ENCODE measurements at places on chromosomes 7 and 10.

DNA sequence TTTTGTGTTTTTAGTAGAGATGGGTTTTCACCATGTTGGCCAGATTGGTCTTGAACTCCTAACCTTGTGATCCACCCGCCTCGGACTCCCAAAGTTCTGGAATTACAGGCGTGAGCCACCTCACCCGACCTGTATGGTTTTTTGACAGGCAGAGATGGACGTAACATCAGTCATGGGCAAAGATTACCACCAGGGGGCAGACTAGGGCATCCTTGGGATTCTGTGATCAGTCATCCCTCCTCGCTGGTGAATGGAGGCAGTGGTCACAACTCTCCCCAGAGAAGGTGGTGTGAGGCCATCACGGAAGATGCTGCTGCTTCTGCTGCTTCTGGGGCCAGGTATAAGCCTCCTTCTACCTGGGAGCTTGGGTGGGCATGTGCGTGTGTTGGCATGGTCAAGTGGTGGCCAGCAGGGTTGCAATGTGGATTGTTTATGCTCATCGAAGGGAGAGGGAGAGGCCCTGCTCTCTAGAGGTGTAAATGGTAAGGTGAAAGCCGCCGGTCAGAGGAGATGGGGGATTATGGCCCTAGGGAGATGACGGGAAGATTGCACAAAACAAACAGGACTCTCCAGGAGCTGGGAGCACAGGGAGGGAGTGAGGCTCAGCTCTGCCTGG, 122.7 kb upstream of the PRSS1 start:
- H3K27ac ChIP-seq = no peak overlapping the region
- no peaks in the 10 kb centered on the region for H3K36me3 ChIP-seq
- H3K27me3 ChIP-seq = no peaks in the 10 kb centered on the region
- H3K4me3 ChIP-seq = no peak overlapping the region

DNA sequence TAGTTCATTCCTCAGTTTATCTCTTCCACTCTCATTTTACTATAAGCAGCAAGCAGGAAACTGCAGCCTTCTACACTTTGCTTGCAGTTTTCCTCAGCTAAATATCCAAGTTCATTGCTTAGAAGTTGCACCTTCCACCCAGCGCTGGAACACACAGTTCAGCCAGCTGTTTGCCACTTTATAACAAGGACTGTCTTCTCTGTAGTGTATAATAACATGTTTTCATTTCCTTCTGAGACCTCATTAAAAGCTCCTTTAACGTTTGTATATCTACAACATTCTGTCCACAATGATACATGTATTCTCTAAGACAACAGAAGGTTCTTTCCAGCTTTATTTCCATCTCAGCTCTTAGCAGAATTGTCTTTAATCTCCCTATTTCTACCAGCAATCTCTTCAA, 74.1 kb downstream of the GNAI1 start:
- no peaks in the 10 kb centered on the region for H3K4me1 ChIP-seq
- H3K27ac ChIP-seq = no peak overlapping the region
- no peak overlapping the region for H3K4me3 ChIP-seq
- no peak for DNase-seq
- H3K27me3 ChIP-seq = no peaks in the 10 kb centered on the region
- no peaks in the 10 kb centered on the region for H3K36me3 ChIP-seq

DNA sequence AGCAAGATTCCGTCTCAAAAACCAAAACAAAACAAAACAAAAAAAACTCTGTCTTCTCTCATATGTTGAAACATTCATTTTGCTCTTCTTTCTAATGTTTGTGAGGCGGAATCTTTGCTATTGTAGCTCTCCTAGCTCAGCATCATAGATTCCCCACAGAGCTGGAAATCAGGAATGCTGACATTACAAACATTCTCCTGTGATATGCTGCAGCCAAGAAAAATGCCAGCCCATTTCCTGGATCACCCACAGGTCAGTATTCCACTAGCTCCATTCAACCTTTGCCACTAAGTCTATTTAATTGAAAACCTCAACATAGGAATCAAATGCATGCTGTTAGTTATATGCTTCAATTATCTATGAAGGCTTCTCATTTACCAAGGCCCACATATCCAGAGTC, 186.3 kb downstream of the IPMK start:
- 0 out of 2 replicates have a peak, but pooled peaks cover 1% of the 10 kb centered on the region for H3K4me1 ChIP-seq
- no peaks in the 10 kb centered on the region for H3K27me3 ChIP-seq
- H3K27ac ChIP-seq = no peak overlapping the region
- no peak overlapping the region for H3K4me3 ChIP-seq
- DNase-seq = no peak

- no peak overlapping the region for H3K27ac ChIP-seq
- no peak for DNase-seq
- H3K27me3 ChIP-seq = peaks cover 11% of the 10 kb centered on the region
- H3K4me1 ChIP-seq = no peaks in the 10 kb centered on the region
Observed at GRCh38 chr7:100723732-100724275, 3.5 kb downstream of the EPO start.

GRCh38 chr10:94066411-94066810, 72.7 kb downstream of the PLCE1 start:
- H3K4me3 ChIP-seq = no peak overlapping the region
- H3K4me1 ChIP-seq = no peaks in the 10 kb centered on the region
- no peak overlapping the region for H3K27ac ChIP-seq
- DNase-seq = peak; percentile 25
- no peaks in the 10 kb centered on the region for H3K36me3 ChIP-seq

- no peaks in the 10 kb centered on the region for H3K4me1 ChIP-seq
- no peak for DNase-seq
- H3K4me3 ChIP-seq = no peak overlapping the region
- no peak overlapping the region for H3K27ac ChIP-seq
- no peaks in the 10 kb centered on the region for H3K36me3 ChIP-seq
- H3K27me3 ChIP-seq = no peaks in the 10 kb centered on the region
Observed at GRCh38 chr7:102991077-102991539, 78.3 kb downstream of the LRRC17 start.

DNA sequence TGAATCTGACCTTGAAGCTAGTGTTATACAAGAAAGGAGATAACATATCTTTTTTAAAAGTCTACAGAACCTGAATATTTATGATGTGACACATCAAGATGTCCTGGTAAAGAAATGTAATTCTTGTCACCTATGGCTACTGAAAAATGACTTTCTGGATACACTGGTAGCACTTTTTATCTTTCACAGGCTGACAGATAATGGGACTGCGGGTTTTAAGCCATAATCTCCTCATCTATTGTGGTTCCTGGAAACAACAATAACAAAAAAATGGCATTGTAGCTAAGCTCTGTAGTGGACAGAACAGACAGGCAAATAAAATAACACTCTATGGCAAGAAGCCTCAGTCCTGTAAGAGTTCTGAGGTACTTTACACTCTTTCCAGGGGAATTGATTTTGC, 31.6 kb upstream of the YAE1 start:
- no peak overlapping the region for H3K4me3 ChIP-seq
- no peak overlapping the region for H3K27ac ChIP-seq
- DNase-seq = no peak

- no peaks in the 10 kb centered on the region for H3K4me1 ChIP-seq
- no peak for DNase-seq
- no peak overlapping the region for H3K4me3 ChIP-seq
- no peaks in the 10 kb centered on the region for H3K27me3 ChIP-seq
- H3K27ac ChIP-seq = no peak overlapping the region
- H3K36me3 ChIP-seq = no peaks in the 10 kb centered on the region
Observed at GRCh38 chr7:34327681-34328080, 330.3 kb upstream of the NPSR1 start.

GRCh38 chr10:79061441-79062315, 7.1 kb upstream of the ZMIZ1 start:
- no peak for DNase-seq
- no peak overlapping the region for H3K27ac ChIP-seq
- H3K4me3 ChIP-seq = no peak overlapping the region
- H3K4me1 ChIP-seq = peaks cover 6% of the 10 kb centered on the region
- no peaks in the 10 kb centered on the region for H3K36me3 ChIP-seq

DNA sequence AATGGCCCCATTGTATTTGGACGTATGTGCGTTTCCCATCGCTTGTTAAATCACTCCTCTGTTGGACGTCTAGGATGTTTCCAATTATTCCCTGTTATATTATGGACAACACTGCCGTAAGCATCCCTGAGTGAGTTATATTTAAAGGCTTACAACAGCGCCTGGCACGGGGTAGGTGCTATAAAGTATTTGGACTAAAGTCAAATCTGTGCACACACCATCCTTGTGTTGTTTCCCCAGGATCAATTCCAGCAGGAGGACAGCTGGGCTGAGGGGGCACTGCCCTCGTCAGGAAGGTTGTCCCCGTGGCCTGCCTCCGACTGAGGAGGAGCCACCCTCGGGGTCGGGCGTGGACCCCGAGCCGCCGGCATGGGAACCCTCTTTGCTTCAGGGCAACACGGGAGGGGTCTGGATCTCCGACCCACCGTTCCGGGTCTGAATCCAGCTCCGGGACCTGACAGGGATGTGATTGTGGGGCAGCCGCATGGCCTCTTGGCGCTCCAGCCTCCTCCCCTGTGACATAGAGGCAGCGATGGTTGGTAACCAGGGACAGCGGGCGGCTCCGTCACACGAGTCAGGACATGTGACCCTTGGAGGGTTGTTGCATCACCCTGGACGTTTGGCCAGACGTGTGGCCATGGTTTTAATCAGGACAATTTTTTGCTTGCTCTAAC, 1.5 kb upstream of the JAKMIP3 start:
- no peaks in the 10 kb centered on the region for H3K27me3 ChIP-seq
- H3K36me3 ChIP-seq = no peaks in the 10 kb centered on the region
- no peak overlapping the region for H3K27ac ChIP-seq
- no peak for DNase-seq

GRCh38 chr7:91233212-91233611, 31.0 kb upstream of the FZD1 start:
- H3K36me3 ChIP-seq = no peaks in the 10 kb centered on the region
- no peak overlapping the region for H3K27ac ChIP-seq
- no peaks in the 10 kb centered on the region for H3K4me1 ChIP-seq
- DNase-seq = no peak
- no peaks in the 10 kb centered on the region for H3K27me3 ChIP-seq

- H3K36me3 ChIP-seq = no peaks in the 10 kb centered on the region
- no peaks in the 10 kb centered on the region for H3K27me3 ChIP-seq
- H3K27ac ChIP-seq = no peak overlapping the region
- H3K4me1 ChIP-seq = no peaks in the 10 kb centered on the region
- H3K4me3 ChIP-seq = no peak overlapping the region
- DNase-seq = no peak
Observed at GRCh38 chr7:36514289-36515243, 124.9 kb downstream of the ANLN start.

DNA sequence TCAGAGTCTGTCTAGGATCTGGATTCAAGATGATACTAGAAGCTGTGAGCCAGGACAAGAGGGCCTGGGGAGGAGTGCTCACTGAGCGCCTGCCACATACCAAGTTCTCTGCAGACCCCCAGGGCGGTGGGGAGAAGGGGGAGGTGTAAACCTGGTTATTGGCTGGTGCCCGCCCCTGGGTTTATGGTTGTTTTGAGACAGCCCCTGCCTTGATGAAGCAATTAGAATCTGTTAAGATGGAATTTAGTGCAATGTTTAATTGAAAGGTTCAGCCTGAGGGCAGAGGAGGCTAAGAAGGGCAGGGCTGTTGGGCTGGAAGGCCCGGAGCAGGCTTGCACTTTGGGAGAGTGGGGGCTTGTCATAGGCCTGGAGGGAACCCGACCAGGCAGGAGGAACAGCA, 42.7 kb downstream of the PRF1 start:
- peaks cover 7% of the 10 kb centered on the region for H3K36me3 ChIP-seq
- H3K4me1 ChIP-seq = 0 out of 2 replicates have a peak, but pooled peaks cover 1% of the 10 kb centered on the region
- H3K4me3 ChIP-seq = no peak overlapping the region

GRCh38 chr10:72041491-72041890, 46.9 kb downstream of the SPOCK2 start:
- no peaks in the 10 kb centered on the region for H3K4me1 ChIP-seq
- no peaks in the 10 kb centered on the region for H3K36me3 ChIP-seq
- H3K27ac ChIP-seq = no peak overlapping the region
- H3K4me3 ChIP-seq = no peak overlapping the region
- DNase-seq = no peak
- H3K27me3 ChIP-seq = no peaks in the 10 kb centered on the region
